CMK (cell line): ENCODE measurements at places on chromosomes 12 and 14.

DNA sequence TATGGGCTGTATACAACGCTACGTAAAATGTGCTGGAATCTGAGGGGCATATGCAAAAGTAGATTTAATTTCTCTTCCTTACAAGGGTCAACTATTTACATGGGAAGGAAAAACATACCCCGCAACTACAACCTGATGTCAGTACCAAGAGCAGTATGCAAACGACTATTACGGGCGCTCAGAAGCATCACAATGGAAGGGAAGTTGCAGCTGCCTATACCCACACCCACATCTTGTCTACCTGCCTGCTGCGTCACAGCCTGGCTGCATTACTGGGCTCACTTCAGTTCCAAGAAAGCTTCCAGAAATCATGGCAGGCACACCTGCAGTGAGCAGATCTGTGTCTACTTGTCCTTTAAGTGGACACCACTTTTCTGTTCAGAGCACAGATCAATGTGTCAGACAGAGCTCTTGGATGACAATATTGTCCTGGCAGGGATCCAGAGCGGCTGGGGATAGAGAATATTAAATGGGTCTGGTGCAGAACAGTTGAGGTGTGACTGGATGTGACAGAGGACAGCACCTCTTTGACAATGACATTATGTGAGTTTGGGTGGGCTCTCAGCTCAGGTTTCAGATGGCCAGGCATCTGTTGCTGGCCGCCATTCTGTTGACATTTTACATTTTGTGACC, 41.5 kb upstream of the GNG2 start:
- DNase-seq, result no peak

DNA sequence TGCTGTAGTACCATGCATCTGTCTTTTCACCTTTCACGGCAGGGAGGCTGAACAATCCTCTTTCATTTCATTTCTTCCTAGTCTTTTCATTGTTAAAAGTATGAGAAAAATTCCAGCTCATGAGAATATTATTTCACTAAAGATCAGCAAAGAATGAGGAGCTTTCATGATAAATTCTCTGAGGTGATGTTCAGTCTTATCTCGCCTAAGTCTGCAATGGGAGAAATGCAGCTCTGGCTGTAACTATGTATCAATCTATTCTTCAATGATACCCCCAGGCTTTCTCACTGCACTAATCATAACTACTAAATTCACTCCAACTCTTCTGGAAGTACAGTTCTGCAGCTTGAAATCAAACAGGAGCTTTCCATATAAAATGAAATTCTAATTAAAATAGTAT, 15.7 kb downstream of the FOXG1 start:
- no peak for DNase-seq

DNA sequence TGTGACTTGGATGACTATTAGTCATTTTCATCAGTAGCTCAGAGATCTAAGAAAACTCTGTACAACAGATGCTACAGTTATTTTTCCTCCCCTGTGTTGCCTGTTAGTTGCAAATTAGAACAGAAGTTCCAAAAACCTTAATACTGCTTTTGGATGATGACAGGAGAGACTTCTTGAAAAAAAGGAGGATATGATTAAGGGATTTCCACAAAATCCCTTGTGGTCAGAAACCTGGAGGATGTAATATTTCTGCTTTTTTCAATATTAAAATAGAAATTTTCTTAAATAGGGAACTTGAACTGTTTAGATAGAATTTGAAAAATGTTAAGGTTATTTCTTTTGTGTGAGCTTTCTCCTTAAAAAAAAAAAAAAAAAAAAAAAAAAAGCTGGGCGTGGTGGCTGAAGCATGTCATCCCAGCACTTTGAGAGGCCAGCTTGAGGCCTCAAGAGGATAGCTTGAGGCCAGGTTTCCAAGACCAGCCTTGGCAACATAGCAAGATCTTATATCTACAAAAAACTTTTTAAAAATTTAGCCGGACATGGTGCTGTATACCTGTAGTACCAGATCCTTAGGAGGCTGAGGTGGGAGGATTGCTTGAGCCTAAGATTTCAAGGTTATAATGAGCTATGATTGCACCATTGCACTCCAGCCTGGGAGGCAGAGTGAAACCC, 14.1 kb downstream of the CMAS start:
- DNase-seq, result no peak

- no peak for DNase-seq
Observed at GRCh38 chr12:98060411-98060810, 455.0 kb upstream of the TMPO start.

DNA sequence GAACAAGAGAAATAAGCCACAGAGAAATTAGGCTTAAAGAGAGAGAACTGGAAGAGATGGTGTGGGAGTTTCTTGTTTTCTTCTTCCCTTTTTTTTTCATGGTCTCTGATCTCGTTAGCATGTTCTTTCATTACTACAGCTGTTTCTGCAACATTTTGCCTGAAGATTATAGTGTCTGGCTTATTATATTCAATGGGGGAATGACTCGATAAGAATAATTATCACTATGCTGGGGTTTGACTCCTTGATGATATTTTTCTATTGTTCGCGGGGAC, 70.0 kb downstream of the TMEM132C start:
- DNase-seq, result no peak

GRCh38 chr12:108418164-108418890, 79.2 kb upstream of the CMKLR1 start:
- no peak for DNase-seq

DNA sequence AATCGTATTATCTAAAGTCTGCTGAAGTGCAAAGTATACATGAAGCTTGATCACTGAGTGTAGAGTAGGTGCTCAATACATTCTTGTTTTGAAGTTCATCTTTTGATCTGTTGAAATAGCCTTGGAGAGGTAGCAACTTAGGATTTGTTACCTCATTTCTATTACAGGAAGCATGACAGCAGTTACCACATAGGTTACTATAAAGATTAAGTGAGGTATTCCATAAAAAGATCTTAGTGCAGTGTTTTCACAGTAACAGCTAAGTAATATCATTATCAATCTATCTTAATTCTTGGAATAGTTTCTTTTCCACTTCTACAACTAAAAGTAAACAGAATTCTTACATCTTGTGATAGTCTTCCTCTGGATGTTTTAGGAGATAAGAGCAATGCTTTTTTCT, 50.9 kb downstream of the BTBD7 start:
- DNase-seq, result no peak

DNA sequence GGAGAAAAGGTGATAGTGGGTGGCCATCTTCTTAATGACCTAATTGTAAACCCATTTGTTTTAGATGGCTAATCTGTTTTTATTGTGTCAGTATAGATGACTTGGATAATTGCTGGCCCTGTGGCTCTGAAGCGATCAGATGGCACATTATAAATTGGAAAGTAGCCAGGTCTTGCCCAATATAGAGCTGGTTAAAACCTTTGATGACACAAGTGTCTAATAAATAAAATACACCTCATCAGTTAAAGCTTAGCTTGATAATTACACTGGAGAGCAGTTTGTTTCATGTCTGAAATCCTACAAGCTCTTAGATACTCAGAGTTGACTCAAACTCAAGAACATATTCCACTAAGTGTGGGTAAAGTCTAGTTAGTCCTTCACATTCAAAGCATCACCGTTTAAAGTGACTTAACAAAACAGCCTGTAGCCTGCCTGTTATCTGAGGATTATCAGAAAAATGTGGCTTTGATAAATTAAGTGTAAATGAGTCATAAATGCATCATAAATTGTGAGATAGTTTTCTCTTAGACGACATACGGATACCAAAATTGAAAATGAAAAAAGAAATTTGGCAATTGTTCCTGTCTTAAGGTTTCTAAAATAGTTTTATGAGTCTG, 280.9 kb downstream of the LRIG3 start:
- DNase-seq, result no peak

DNA sequence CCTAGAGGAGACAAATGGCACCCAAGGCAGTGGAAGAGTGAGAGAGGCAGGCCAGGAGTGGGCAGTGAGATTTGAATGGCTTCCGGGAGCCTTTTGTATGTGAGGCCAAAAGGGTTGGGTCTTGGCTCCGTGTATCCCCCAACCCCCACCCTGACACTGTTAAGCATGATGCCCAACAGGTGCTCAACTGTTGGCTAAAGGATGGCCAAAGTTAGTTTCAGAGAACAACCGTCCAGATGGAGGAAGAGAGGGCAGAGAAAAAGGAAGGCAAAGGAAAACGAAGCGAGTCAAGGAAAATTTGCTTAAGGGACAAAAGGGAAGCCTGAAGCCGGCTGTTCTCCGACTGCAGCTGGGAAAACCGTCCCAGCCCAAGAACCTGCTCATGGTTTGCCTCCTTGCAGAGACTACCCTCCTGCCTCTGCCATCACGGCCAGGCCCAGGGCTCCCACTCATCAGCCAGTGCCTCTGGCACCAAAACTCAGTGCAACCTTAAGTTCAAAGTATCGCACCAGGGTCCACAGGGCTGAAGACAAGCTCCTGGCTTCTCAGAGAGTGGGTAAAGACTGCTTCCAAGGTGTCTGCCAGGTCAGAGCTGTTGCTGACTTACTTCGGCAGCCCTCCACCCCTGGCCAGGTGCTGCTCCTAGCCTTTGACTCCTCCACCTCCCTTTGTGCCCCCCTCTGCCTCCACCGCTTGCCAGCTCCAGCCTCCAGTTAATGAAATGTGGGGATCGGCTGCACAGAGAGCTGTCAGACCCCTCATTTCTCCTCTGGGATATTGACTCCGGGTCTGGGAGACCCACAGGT, 4.2 kb upstream of the C1QL4 start:
- no peak for DNase-seq

GRCh38 chr12:130646716-130647370, 69.3 kb downstream of the RIMBP2 start:
- no peak for DNase-seq

GRCh38 chr12:95100264-95101190, 27.1 kb upstream of the NR2C1 start:
- peak; percentile 24 for DNase-seq

DNA sequence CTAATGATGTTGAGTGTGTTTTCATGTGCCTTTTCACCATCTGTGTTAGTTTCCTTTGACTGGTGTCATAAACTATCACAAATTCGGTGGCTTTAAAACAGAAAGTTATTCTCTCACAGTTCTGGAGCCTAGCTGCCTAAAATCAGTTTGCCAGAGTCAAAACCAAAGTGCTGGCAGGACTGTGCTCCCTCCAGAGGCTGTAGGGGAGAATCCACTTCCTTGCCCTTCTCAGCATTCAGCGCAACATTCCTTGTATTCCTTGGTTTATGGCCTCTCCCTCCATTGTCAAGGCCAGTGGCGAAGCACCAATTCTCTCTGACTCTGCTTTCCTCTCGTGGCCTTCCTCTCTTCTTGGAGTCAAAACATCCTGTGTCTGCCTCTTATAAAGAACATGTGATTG, 174.2 kb upstream of the PDE3A start:
- DNase-seq, result no peak

DNA sequence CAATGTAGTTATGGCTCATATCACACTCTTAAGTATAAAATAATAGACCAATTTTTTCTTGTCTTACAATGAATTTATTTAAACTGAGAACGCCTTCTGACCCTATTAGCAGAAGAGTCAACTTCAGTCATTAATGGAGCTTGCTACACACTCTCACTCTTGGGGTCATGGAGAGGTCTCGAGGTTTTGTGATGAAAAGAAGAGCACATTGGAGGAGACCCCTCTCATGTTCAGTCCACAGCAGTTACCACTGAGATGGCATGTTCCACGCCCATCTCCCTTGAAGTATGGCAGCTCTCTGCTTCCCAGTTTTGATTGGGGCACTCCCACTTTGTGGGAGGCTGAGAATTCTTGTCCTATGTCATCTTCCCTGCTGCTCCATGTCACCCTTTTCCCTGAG, 266.4 kb downstream of the RPS29 start:
- no peak for DNase-seq

- DNase-seq, result no peak
Observed at GRCh38 chr14:65179918-65180724, 77.8 kb upstream of the MAX start.
